ENCODE measurements at places on chromosomes 2 and 18.

- DNase-seq, result peak; percentile 73
Measured at GRCh38 chr2:105582952-105583660, 161.6 kb upstream of the NCK2 start.

DNA sequence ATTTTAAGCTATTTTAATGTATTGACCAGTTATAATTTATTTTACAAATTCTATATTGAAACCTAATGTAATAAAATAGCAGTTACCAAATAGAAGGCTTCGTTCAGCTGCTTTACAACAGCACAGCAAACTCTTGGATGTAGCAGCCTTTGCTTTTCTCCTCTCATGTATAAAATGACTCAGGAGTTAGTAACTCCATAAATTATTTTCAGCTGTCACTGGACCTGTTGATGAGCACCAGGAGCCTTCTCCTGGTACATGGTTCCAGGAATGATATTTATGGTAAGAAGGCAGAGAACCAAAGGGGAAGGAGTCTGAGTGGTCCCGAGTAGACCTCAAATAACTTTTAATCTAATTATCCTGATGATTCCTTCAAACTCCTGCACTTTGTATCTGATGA lies 256.4 kb upstream of the NETO1 start:
- no peak for DNase-seq

- no peak for DNase-seq
Measured at GRCh38 chr2:109142416-109143210, 13.6 kb downstream of the SH3RF3 start.

DNA sequence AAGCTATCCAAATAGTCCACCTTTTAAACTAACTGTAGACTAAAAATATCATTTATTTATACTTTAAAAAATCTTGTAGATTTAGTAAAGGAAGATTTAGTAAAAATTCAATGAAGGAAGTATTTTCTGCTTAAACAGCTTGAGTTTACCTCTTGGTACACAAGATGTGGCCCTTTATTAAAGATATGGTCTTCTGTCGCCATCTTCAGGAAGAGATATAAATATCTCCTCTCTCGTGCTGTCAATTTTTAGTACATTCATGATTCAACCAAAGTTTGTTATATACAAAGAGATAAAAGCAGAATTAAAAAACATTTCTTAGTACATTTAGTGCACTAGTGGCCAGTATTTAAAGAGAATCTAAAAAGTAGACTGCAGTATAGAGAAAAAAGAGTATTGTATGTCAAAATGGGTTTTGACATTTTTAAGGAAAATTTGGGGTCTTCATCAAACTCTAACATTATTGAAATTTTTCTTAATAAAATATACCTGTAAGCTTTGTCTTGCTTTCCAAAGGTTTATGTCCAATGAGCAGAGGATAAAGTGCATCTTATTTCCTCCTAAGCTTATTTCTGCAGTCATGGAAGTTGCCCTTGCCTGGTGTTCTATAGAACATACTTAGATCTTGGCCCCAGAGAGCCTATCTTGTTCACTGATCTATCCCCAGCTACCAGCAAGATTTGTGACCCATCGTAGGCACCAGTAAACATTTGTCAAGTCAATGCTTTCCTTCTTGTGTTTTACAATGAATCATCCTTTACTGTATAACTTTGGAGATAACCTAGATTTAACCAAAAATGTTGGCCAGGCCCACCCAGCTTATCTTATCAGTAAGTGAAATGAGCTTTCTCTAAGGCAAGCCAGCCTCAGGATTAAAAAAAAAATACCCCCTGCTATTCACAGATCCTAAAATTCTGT lies 18.5 kb upstream of the EML6 start:
- DNase-seq, result peak; percentile 84

DNA sequence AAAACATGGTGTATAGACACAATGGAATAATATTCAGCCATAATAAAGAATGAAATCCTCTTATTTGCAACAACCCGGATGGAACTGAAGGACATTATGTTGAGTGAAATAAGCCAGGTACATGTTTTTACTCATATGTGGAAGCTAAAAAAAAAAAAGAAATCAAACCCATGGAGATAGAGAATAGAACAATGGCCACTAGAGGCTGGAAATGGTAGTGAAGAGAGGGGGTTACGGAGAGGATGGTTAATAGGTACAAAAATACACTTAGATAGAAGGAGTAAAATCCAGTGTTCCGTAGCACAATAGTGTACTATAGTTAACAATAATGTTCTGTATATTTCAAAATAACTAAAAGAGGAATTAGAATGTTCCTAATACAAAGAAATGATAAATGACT lies 12.8 kb upstream of the KIAA2012 start:
- DNase-seq, result peak; percentile 31

Measured in DMS53 (cell line).